ENCODE measurements at places on chromosomes 5 and 9.

DNA sequence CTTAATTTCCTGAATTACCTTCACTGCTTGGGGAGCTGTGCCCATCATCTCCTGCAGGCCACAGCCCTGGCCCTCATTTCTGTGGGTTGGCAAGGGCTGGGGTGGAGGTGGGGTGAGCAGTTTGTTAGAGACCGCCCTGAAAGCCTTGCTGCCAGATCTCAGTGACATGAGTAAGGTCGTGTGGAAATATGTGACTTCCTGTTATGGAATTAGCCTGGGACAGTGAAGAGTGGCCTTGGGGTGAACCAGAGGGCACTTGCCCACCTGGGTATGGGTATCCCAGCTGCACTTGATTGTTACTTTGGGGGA is 2.5 kb upstream of the HNRNPAB start:
- DNase-seq, result no peak

DNA sequence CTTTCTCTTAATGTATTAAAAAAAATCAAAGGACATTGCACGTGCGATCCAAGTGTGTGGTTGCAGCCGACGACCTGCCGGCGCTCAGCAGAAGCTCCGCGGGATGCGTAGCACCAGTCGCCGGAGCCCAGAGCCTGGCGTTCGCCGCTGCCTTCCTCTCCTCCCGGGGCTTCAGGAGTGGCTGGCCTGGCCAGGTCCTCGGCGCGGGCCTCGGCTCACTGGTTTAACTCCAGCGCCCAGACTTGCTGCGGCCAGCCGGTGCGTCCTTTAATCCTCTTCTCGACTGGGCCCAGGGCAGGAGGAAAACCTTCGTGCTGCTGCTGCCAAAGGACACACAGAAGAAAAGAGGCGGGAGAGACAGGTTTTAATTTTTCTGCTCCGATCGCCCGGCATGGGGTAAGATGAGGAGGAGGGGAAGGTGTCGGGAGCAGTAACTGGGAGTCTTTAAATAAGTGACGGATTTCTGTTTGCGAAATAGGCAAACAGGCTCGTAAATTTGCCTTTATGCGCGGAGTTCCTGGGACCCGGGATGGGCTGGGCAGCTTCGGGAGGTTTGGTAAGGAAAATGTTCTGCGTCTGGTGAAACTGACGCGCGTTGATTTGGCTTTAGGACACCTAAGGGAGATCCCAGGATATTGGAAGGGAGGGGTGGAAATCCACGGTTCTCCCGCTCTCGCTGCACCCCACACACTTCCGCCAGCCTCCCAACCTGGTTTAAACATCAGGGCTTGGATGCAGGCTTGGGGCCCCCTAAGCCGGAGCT is 2.3 kb downstream of the HAND1 start:
- DNase-seq, result no peak

GRCh38 chr5:143181173-143181572 is 222.3 kb downstream of the NR3C1 start:
- DNase-seq, result no peak

DNA sequence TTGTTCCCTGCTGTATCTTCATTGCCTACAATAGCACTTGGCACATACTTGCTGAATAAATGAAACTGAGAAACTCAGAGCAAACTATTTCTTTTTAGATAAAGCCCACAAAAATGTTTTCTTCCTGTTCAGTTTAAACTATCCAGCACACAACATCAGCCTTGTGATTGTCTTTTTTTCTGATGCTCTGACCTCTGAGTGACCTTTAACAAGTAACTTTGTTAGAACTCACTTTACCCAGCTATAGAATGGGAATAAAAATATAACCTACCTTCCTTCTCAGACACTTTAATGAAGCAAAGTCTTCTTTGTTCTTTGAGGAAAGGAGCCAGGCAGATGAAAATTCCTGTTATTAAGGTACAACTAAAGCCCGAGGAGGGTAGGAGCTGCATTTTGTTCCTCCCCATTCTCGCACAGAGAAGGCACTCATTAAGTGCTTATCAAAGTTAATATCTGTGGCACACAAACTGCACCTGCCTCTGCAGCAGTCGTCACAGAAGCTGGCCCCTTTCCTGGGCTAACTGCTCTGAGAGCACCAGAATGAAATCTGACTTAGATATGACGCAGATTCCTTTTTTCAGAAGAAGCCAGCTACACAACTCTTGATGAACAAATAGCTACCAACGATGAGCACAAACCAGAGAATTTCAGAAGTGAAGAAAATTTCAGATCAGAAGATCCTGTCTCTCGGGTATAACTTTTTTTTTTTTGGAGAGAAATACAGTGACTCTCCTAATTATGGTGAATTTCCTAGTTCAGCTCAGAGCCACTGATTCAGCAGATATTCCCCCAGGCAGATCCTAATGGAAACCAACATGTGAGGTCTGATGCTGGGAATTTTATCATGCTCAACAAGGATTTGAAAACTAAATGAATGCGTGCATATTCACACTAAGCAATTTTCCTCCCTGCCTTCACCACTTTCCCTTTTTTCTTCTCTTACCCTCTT is 31.0 kb upstream of the NR3C1 start:
- no peak for DNase-seq

- no peak for DNase-seq
Observed at GRCh38 chr9:4886698-4887097, 94.0 kb downstream of the RCL1 start.

DNA sequence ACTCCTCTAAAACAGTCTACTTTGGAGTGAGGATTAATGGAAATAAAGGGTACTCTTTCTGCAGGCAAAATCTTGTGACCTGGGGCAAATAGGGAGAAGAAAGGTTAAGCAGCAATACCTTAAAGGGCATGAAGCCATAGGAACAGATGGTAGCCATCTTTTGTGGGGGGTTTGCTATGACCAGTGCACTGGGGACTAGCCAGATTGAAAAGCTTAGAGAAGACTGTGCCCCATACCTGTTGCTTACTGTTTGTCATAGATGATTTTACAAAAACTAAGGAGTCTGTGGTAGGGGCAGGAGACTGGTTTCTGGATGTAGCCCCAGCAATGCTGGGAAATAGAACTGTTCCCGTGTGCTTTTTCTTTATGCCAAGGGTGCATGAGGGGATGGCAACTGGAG is 58.6 kb downstream of the PAM start:
- no peak for DNase-seq

DNA sequence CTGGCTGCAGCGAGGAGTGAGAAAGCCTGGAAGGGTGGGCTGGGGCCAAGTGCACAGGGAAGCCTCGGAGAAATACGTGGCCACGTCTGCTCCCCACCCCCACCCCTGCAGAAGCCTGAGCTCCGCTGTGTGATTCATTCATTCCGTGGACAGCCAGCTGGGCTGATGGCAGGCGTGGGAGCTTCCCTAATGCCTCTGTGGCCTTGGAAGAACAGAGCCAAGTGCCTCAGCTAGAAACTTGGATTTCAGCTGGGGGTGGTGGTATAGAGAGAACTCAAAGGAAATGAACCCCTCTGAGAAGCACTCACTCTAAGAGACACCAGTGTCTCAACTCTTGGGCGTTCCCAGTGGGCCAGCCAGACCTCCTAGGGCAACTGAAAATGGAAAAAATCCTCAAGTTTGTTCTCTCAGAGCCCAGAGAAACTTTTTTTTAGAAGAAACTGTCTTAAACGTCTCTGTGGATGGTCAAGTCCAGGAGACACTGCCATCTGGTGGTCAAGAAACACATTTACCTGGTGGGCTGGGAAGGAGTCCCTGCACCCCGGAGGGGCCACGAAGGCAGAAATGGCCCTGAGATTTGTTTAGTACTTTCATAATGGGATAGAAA is 18.0 kb downstream of the ATOX1 start:
- DNase-seq, result peak; percentile 43

DNA sequence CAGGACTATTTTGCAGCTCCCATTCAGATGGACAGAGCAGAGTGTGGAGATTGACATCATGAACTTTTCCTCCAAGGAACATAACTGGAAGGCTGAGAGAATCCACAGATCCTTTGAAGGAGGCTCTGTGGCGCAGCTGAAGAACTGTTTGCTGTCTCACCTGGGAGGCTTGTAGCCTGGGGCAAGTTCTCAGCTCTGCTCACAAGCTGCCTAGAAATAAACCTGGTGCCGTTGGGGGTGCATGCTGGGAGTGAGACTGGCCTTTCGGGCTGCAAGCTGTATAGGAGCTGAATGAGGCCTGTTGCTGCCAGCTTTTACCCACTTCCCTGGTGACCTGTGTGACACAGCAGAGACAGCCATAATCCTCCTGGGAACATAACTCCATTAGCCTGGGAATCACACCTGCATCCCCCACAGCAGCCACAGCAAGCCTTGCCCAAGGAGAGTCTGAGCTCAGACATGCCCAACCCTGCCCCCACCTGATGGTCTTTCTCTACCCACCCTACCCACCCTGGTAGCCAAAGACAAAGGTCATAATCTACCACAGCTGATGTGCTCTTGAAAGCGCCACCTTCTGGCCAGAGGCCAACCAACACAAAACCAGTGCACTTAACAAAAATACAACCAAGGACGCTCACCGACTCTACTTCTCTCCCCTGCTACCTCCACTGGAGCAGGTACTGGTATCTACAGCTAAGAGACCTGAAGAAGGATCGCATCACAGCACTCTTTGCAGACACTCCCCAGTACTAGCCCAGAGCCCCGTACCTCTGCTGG is 205.1 kb upstream of the MRPS30 start:
- no peak for DNase-seq

DNA sequence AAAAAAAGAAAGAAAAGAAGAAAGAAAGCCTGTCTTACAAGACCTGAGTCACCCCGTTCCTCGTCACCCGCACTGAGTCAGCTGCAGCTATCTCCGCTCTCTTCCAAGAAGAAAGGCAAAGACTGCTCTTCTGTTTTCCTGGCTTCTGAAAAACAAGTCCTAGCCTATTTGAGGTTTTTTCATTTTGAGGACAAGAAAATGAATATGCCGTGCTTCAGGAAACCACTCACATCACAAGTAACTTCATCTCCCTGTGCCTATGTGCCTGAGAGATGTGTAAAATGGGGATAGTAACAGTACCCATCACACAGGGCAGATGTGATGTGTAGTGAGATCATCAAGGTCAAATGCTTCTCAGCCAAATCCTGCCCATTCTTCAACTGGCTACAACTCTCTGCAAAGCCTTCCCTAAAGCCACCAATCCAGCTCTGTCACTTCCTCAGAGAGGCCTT is 78.4 kb downstream of the GLDC start:
- DNase-seq, result peak; percentile 70

GRCh38 chr5:77423022-77423750 is 68.9 kb downstream of the WDR41 start:
- DNase-seq, result no peak

DNA sequence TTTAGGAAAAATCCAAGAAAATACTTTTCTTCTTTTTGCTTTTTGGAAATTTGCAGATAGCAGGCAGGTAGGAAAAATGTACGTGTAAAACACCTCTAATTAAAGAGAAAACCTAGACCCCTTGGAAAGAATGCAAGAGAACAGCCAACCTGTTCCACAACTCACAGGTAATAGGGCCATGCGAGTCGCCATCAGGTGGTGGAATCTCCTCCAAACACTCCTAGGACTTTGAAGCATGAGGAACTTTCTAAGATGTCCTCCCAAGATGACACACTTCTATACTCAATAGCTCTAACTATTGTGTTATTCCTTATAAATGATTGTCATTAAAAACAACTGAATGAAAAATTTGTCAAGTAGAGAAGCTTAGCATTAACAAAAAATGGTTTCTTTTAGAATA is 174.0 kb downstream of the TMC1 start:
- DNase-seq, result no peak

- DNase-seq, result no peak
Observed at GRCh38 chr5:18745042-18745987, 1111.1 kb downstream of the TAF11L14 start.

- DNase-seq, result peak; percentile 76
Observed at GRCh38 chr5:158382473-158382872, 523.5 kb upstream of the CLINT1 start.

GRCh38 chr5:103035701-103036100 is 84.2 kb downstream of the GIN1 start:
- no peak for DNase-seq

DNA sequence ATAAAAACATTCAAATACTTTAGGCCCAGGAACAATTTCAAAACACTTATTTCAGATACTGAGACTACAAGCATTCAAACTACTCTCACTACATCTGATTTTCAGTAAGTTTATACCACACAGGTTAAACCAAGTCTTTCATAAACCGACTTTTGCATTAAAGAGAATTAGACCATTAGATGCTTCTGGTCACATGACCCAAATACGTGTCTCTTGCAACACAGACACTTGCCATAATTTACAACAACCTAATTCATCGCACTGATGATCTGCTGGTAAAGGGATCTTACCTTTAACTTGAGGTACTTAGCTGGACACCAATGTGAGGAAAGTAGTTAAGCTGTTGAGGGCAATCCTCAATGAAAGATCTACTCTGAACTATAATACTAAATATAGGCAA is 3.2 kb downstream of the HNRNPH1 start:
- no peak for DNase-seq

GRCh38 chr9:89544279-89544661 is 46.4 kb upstream of the SEMA4D start:
- no peak for DNase-seq

- no peak for DNase-seq
Observed at GRCh38 chr5:89080467-89081116, 197.6 kb upstream of the MEF2C start.

DNA sequence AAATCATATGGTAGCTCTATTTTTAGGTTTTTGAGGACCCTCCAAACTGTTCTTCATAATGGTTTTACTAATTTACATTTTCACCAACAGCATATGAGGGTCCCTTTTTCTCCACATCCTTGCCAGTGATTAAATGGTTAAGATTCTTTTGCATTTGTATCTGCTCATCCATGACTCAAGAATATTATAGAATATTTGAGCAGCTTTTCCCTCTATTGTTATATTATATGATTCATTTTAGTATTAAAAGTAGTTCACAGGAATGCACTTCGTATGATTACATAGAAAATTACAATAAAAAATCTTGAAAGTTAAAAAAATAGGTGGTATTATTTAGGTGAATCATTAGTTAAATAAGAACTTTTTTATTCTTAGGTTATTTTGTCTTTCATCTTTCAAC is 140.7 kb downstream of the WDR70 start:
- DNase-seq, result no peak

DNA sequence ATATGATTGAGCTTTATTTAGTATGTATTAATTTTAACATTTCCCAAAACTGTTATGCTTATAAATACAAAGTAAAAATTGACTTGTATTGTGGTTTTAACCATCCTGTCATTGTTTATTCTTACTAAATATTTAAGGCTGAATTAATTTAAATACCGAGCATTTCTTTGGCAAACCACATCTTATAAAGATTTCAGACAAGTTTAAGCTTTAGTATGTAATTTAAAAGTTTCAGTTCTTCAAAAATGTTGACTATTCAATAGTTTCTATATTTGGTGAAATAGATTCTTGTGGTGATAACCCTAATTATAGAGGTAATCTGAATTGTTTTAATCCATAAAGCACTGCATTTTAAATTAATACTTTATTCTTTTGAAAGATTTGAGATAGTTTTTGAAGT is 65.5 kb downstream of the CCNH start:
- DNase-seq, result no peak

- peak; percentile 69 for DNase-seq
Observed at GRCh38 chr5:107381189-107381856, 289.4 kb downstream of the EFNA5 start.
